Activated T-helper 1 cell treated with anti-CD3 and anti-CD28 coated beads, Interleukin-12 subunit alpha, Interleukin-12 subunit beta, Interleukin-2, Interleukin-4 antibody, amounts not matched to agents 30 ng/mL and 10 ng/mL and 1 ng/mL, durations not matched to agents 14 hours and 24 hours and 36 hours (primary cell): ENCODE measurements at places on chromosomes 6 and 20. TPM values are rescaled to one million over a fixed set of nuclear protein-coding genes. Genes with fewer than 3 reads are reported as not detected.

DNA sequence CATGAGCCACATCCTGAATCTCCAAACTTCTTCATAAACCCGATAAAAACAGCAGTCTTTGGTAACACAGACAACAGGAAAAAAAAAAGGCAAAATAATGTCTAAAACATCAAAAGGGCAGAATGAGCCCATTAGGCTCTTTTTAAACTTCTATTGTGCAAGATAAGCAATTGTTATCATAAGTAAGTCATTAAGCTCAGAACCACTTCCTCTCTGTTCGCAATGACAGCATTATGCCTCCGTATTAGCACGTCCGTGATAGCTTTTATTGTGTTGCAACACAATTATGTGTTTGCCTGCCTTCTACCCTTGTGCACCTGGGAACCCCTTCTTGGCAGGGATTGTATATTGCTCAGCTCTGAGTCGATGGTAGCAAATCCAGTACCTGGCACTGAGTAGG is 147.1 kb downstream of the LRFN2 start:
- no peak overlapping the region for H3K4me3 ChIP-seq
- H3K27ac ChIP-seq, result no peak overlapping the region
- DNase-seq, result no peak
- H3K27me3 ChIP-seq, result peaks cover 8% of the 10 kb centered on the region

The LY6G6C gene
- not detected in 2 replicates for total RNA-seq

The GLP1R gene
- total RNA-seq, result 0.18 TPM in 1 of 2 replicates, not detected in the other

The SMLR1 gene
- total RNA-seq, result not detected in 2 replicates

DNA sequence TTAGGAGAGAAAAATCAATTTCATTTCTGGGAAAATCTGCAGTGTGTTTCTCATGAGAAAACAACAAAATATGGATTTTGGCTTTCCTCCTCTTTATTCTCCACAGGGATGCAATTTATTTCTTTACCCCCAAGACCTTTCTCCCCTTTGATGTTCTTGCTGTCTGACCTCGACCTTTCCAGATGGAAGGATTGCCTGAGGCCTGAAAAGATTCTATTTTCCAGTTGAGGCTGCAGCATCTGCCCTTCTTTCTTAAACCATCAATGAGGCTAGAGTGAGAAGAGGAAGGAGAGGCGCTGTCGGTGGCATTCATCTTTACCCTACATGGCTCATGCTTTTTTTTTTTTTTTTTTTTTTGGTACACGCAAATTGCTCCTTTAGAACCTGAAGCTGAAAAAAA is 344.2 kb upstream of the BTBD3 start:
- H3K27ac ChIP-seq, result no peak overlapping the region
- H3K36me3 ChIP-seq, result no peaks in the 10 kb centered on the region
- H3K4me3 ChIP-seq, result no peak overlapping the region
- no peaks in the 10 kb centered on the region for H3K27me3 ChIP-seq
- no peaks in the 10 kb centered on the region for H3K4me1 ChIP-seq

- H3K4me1 ChIP-seq, result no peaks in the 10 kb centered on the region
- H3K36me3 ChIP-seq, result no peaks in the 10 kb centered on the region
- H3K4me3 ChIP-seq, result no peak overlapping the region
- no peak for DNase-seq
Measured at GRCh38 chr20:63070301-63070625, 63.5 kb upstream of the BHLHE23 start.

GRCh38 chr6:26233649-26234420 is 131.2 kb upstream of the BTN3A2 start:
- H3K36me3 ChIP-seq, result no peaks in the 10 kb centered on the region
- H3K4me1 ChIP-seq, result peaks cover 52% of the 10 kb centered on the region
- DNase-seq, result peak; percentile 62
- H3K27me3 ChIP-seq, result no peaks in the 10 kb centered on the region
- peak overlapping the region; percentile 89 for H3K4me3 ChIP-seq

GRCh38 chr6:131258816-131259476 is 123.7 kb downstream of the AKAP7 start:
- DNase-seq, result no peak
- H3K27ac ChIP-seq, result no peak overlapping the region
- peaks cover 17% of the 10 kb centered on the region for H3K36me3 ChIP-seq
- H3K27me3 ChIP-seq, result no peaks in the 10 kb centered on the region
- peaks cover 5% of the 10 kb centered on the region for H3K4me1 ChIP-seq

DNA sequence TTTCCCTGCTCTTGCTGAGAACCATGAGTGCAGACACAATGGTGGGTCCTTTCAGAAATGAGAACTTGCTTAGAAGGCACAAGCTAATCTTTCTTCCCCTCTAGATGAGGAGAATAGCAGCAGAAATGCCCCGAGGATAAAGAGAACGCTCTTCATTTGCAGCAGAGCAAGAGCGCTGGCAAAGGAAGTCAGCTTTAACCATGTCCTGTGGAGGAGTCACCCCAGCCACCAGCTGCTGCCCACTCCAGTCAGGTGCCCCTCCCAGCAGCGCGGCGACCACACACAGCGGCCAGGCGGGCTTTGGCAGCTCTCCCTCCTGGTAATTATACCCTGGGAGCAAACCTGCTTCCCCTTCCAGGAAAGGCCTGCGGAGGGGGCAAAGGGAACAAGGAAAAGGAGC is 42.4 kb upstream of the EMILIN3 start:
- H3K36me3 ChIP-seq, result peaks cover 32% of the 10 kb centered on the region
- no peak for DNase-seq
- H3K27ac ChIP-seq, result no peak overlapping the region
- peak overlapping the region; percentile 22 for H3K4me3 ChIP-seq
- peaks cover 46% of the 10 kb centered on the region for H3K4me1 ChIP-seq

The TCP11 gene
- total RNA-seq, result not detected in 2 replicates

DNA sequence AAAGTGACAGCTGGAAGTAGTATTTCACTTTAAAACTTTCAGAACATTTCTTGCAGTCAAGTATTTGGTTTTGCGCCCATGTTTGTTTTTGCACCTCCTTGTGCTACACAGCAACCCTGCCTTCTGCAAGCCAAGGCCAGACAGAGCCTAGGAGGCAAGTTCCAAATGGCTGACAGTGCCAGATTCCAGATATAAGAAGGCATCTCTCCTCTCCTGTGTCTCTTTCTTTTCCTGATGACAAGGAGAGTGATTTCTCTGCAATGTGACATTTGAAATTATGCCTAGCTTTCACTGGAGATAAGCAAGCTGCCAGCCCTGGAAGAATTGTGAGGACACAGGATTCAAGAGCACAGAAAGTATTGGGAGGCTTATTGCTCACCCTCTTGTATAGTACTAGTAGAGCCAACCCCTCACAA is 149.1 kb upstream of the TENT5A start:
- no peak overlapping the region for H3K4me3 ChIP-seq
- DNase-seq, result no peak
- no peak overlapping the region for H3K27ac ChIP-seq
- H3K4me1 ChIP-seq, result no peaks in the 10 kb centered on the region

The PAX1 gene
- total RNA-seq, result not detected in 2 replicates
